ENCODE measurements at places on chromosomes 2 and 18. TPM values are rescaled to one million over a fixed set of nuclear protein-coding genes. Genes with fewer than 3 reads are reported as not detected.

Gene DPYSL5
- total RNA-seq: not detected

Gene CTIF
- 72.4 TPM for total RNA-seq

GRCh38 chr2:117763804-117764203 is 50.7 kb upstream of the DDX18 start:
- H3K27me3 ChIP-seq: no peaks in the 10 kb centered on the region
- H3K27ac ChIP-seq: no peak overlapping the region
- H3K4me1 ChIP-seq: no peaks in the 10 kb centered on the region
- no peaks in the 10 kb centered on the region for H3K36me3 ChIP-seq

Gene MREG
- 16.8 TPM for total RNA-seq

DNA sequence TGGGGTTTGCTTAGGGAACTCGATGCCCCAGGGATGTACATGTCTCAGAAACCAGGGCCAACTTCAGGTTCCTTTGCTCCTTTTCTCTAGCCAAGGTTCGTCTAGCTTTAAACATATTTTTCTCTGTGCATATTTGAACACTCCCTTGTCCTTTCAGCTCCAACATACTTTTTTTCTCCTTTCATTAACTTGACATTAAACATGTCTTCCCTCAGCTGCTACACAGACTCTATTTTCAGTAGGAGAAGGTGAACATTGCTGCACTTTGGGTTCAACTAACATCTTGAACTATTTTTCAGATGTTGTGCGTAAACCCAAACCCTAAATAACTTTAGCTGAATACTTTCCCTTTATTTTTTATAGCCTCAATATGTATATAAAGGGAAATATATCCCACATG is 212.9 kb downstream of the MTX2 start:
- H3K27ac ChIP-seq: no peak overlapping the region
- no peaks in the 10 kb centered on the region for H3K4me1 ChIP-seq
- DNase-seq: no peak
- H3K4me3 ChIP-seq: no peak overlapping the region
- no peaks in the 10 kb centered on the region for H3K27me3 ChIP-seq

Gene LYPD1
- 1.2 TPM for total RNA-seq

GRCh38 chr2:190627448-190628412 is 21.2 kb upstream of the NAB1 start:
- H3K27me3 ChIP-seq: no peaks in the 10 kb centered on the region
- H3K36me3 ChIP-seq: no peaks in the 10 kb centered on the region
- DNase-seq: no peak

- H3K4me1 ChIP-seq: peaks cover 27% of the 10 kb centered on the region
- no peaks in the 10 kb centered on the region for H3K27me3 ChIP-seq
- no peak for DNase-seq
- H3K27ac ChIP-seq: peak overlapping the region; percentile 24
- no peak overlapping the region for H3K4me3 ChIP-seq
Observed at GRCh38 chr2:47046271-47046670, 108.8 kb downstream of the STPG4 start.

GRCh38 chr2:69969126-69969983 is 7.9 kb upstream of the ASPRV1 start:
- no peaks in the 10 kb centered on the region for H3K36me3 ChIP-seq
- no peak for DNase-seq
- no peaks in the 10 kb centered on the region for H3K27me3 ChIP-seq
- no peak overlapping the region for H3K27ac ChIP-seq
- H3K4me1 ChIP-seq: no peaks in the 10 kb centered on the region

Gene ANKAR
- total RNA-seq: 10.7 TPM

Gene CFLAR
- 316 TPM for total RNA-seq

GRCh38 chr2:68653538-68653982 is 10.2 kb downstream of the PROKR1 start:
- no peak overlapping the region for H3K4me3 ChIP-seq
- H3K27me3 ChIP-seq: peaks cover 6% of the 10 kb centered on the region

DNA sequence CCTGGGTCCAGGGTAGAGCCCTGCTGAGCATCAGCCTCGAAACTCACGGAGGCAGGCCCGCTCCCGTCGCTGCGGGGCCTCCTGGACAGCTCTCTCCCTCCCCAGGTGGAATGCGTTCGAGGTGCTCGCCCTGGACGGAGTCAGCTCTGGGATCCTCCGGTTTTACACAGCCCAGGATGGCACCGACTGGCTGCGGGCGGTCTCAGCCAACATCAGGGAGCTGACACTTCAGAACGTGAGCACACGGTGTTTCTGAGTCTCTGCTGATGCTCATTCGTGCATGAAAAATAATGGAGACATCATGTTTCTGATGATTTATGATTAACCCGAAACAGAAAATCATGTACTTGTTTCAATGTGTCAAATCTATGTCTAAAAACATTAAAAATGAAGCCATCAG is 175.5 kb upstream of the TPO start:
- H3K4me1 ChIP-seq: peaks cover 8% of the 10 kb centered on the region
- H3K27ac ChIP-seq: no peak overlapping the region
- DNase-seq: no peak

GRCh38 chr2:62291052-62291451 is 95.1 kb downstream of the B3GNT2 start:
- no peak overlapping the region for H3K27ac ChIP-seq
- no peaks in the 10 kb centered on the region for H3K27me3 ChIP-seq
- DNase-seq: no peak
- no peaks in the 10 kb centered on the region for H3K36me3 ChIP-seq
- H3K4me1 ChIP-seq: peaks cover 28% of the 10 kb centered on the region
- H3K4me3 ChIP-seq: no peak overlapping the region

Gene COL4A4
- total RNA-seq: 36.1 TPM

GRCh38 chr2:64288321-64289193 is 144.3 kb upstream of the PELI1 start:
- no peak overlapping the region for H3K4me3 ChIP-seq
- H3K4me1 ChIP-seq: peaks cover 11% of the 10 kb centered on the region
- no peak overlapping the region for H3K27ac ChIP-seq
- no peaks in the 10 kb centered on the region for H3K36me3 ChIP-seq

Measured in upper lobe of right lung (tissue), 1 donor.